NCI-H1417 treated with DMSO at 0.1 percent for 48 hours (cell line): ENCODE measurements at places on chromosomes 12 and 14.

DNA sequence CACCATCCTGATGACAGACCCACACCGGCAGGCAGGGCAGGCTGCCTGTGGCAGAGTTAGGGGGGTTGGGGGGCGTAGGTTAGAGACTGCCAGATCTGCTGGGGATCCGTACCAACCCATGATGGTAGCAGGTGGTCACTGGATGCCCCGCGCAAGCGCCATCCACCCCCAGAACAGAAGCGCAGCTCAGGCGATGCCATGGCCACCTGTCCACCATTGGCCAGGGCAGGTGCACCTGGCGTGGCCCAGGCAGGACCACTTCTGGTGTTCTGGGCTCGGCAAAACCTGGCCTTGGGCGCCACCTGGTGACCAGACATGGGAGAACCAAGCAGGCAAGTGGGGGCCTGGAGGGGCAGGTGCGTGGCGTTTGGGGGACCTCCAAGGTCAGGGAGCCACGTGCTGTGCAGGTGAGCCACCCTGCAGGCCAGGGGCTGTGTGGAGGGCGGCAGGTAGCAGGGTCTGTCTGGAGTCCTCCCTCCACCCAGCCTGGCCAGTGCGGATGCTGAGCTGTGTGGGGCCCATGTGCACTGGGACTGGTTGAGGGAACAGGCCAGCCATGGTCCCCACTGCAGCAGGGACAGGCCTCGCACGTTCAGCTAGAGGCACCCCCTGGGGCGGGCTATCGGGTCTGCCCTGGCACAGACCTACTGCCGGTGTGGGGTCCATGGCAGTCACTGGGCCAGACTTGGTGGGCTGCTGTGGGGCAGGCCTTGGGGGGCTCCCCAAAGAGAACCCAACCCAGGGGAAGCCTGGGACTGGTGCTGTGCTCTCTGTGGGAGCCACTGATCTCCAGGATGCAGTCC, 15.6 kb downstream of the BAG5 start:
- DNase-seq: no peak

- no peak for DNase-seq
Observed at GRCh38 chr12:89262855-89263552, 89.3 kb downstream of the DUSP6 start.

- no peak for DNase-seq
Observed at GRCh38 chr14:104146651-104147345, 8.4 kb downstream of the KIF26A start.

DNA sequence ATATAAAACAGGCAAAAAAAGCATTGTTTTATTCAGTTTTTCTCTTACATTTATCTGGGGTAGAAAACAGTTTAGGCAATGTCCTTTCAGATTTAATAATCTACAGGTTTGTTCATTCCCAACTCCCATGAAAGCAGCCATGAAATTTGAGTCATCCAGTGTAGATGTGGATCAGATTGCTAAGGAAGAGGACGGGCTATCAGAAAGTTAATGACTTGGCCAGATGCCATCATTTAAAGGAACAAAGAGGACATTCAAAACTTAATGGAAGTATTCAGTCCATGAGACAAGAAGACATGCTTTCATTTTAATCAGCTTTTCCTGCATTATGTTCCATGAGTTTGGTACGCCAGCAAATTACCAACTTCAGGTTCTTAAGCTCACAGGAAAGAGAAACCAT, 31.1 kb upstream of the POC1B start:
- no peak for DNase-seq

DNA sequence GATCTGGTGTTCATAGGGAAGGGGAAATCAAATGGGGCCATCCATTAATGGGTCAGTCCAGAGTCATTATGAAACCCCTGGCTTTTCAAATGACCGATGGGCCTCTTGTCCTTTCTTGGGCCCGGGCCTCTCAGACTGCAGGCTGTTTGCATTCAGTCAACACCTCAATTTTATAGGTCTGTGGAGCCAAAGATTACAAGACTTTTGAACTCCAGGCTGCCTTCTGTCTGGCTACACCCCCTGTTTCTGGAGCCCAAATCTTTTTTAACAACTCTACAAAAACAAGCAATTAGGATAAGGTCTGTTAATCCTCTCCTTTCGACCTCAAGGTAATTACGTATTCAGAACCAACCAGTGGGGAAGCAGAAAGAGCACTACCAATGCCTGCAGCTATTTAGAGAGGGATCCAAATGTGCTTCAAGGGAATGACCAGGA, 35.6 kb downstream of the DUSP6 start:
- DNase-seq: no peak

GRCh38 chr14:24065408-24065807, 6.0 kb upstream of the CPNE6 start:
- no peak for DNase-seq

- no peak for DNase-seq
Observed at GRCh38 chr12:90653040-90653439, 301.9 kb downstream of the CCER1 start.

- DNase-seq: no peak
Observed at GRCh38 chr14:62614122-62614521, 431.1 kb downstream of the KCNH5 start.
